ENCODE measurements at places on chromosomes 5 and 9.

- no peak for DNase-seq
These were observed 31.2 kb upstream of the EBF1 start for GRCh38 chr5:159130871-159131270.

GRCh38 chr5:11432116-11432515 is 472.1 kb downstream of the CTNND2 start:
- DNase-seq: no peak

GRCh38 chr9:91885746-91886413 is 64.1 kb downstream of the ROR2 start:
- no peak for DNase-seq

GRCh38 chr5:78293851-78294247 is 649 bp downstream of the AP3B1 start:
- DNase-seq: no peak

- no peak for DNase-seq
These were observed 8.4 kb downstream of the CNOT8 start for GRCh38 chr5:154866841-154867240.
